ENCODE measurements at places on chromosomes 4 and X.
A peak's percentile ranks its signal among the peaks of the same experiment; 100 is the strongest.

- DNase-seq = peak; percentile 61
These were observed 31.8 kb downstream of the PRRG1 start for GRCh38 chrX:37380924-37381323.

GRCh38 chr4:109276482-109277095 lies 25.9 kb downstream of the COL25A1 start:
- DNase-seq = no peak

DNA sequence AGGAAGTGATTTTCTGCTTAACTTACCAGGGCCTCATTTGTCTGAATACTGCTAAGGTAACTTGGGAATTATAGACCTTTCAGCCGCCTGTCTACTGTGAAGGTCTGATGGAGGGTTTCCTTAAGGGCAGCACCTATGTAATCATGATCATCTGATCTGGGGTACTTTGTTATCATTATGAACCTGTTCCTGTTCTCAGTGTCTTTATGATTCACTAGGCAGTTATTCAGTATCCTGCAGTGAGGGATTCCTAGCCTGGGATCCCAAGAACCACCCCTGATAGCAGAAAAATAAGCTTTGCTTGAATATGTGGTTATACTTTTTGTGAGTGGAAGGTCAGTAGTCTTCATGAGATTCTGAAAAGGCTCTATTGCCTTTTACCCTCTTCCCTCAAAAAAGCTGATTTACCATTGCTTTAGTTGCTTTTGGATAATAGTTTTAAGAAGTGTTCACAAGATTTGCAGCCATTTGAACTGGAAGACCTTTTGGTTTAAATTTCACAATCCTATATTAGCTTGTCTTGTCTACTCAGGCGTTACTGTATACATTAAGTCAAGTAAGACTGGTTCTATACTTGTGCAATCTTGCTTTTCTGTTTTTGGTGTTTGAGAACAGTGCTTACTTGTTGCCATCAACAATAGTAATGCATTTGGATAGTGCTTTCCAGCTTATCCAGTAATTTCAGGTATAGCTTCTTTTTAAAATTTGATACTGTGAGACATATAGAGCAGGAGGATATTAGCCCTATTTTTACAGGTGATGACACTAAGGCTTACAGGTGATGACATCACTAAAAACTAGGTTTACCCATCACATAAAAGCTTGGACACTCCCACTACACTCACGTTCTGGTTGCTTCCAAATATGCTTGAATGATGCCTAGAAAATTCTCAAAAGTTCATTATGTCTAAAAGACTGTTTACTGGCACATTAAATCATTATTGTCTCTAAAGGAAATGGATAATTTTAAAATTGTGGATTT lies 60.0 kb downstream of the FHIP1A start:
- DNase-seq = peak; percentile 82

- DNase-seq = peak; percentile 10
These were observed 490.4 kb upstream of the ZFP42 start for GRCh38 chr4:187504974-187505797.

DNA sequence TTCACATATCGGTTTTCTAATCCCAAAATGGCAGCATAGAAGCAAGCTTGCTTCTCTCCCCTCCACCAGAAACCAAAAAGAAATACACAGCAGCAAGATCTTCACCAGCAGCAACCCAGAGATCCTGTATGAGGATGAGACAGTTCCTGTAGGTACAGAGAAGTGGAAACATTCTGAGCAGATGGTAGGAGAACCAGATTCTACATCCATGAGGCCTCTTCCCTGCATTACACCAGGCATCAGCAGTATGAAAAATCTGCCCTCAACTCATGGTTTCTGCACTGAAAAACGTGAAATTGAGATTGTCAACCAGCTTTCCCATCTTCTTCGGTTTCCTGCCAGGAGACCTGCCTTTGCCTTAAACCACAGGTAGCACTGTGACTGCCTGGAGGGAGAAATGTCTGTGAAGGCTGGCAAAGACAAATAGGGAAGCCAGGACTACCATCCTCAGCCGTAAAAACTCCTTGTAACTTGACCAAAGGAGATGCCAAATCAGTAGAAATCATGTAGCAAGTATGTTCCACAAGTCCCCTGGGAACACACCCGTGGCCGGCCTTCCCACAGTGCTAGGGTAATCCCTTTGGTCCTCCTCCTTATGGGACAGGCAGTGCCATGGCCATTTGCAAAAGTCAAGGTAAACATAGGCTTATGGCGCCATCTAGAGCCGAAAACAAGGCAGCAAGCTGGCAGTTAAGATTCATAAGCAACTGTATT lies 24.0 kb upstream of the MTHFD2L start:
- peak; percentile 86 for DNase-seq

DNA sequence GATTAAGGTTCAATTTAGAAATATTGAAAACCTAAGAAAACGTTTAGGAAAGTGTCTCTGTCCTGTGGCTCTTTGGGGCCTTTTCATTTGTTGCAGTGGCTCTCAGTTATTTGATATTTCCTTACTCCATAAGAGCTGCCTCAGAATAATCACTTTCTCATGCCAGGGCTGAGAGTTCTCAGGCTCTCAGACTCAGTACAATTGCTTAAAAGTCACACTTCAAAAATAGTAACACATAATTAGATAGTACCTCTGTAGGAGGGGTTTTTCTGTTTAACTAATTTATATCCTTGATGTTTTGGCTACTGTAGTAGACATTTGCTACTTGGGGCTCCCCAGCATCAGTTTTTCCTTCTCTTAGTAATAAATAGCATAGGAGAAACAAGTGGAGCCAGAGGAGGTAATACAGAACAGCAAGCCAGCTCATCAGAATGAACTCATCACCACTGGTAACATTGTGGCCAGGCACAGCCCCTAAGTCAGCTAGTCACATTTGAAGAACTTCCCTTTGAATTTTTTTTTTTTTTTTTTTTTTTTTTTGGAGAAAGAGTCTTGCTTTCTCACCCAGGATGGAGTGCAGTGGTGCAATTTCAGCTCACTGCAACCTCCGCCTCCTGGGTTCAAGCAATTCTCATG lies 8.0 kb upstream of the HNRNPD start:
- DNase-seq = no peak

DNA sequence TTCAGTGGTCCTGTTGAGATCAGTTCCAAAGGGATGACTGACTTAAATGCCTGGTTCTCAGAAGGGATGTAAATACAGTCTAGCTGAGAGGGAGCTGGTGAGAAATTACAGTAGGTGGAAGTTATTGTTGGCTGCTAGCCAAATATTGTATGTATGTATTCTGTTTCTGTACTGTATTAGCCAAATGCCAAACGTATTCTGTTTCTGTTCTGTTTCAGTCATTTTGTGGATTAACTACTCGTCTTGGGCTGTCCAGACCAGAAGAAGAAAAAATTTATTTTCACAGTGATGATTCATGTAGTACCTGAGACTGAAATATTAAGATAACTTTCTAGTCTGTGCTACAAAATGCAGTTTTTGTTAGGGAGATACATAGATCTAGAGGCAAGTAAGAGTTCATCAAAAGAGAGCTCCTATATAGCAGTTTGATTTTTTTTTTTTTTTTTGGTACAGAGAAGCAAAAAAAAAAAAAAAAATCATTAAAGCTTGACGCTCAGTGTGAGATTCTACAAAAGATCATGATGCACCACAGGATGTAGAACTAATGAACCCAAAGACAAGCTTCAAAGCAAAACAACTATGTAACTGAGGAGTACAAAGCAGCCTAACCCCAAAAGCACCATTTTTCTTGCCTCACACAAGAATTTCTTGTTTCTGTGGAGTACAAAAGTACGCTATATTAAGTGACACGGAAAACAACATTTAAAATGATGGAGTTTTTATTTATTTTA lies 54.8 kb downstream of the CASP6 start:
- peak; percentile 27 for DNase-seq

DNA sequence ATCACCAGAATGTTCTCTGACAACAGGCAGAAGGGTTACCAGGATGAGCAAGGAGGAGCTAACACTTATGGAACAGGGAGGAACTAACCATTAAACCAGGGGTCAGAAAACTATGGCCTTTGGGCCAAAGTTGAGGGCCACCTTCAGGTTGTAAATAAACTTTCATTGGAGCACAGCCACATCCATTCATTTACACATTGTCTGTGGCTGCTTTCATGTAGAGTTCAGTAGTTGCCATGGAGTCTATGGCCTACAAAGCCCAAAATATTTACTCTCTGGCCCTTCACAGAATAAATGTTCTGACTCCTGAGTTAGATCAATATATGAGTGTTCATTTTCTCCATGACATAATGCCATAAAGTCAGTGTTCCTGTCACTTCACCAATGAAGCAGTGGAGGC lies 13.2 kb upstream of the HCCS start:
- DNase-seq = no peak

DNA sequence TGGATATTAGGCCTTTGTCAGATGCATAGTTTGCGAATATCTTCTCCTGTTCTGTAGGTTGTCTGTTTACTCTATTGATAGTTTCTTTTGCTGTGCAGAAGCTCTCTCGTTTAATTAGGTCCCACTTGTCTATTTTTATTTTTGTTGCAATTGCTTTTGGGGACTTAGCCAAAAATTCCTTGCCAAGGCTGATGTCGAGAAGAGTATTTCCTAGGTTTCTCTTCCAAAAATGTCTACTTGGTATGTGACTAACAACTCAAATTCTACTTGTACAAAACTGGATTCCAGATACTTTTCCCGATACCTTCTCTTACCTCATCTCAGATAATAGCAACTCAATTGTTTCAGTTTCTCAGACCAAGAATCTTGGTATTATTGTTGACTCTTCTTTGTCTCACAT lies 142.4 kb upstream of the GLRA2 start:
- DNase-seq = no peak

- no peak for DNase-seq
These were observed 115.9 kb downstream of the CPZ start for GRCh38 chr4:8708401-8709021.

DNA sequence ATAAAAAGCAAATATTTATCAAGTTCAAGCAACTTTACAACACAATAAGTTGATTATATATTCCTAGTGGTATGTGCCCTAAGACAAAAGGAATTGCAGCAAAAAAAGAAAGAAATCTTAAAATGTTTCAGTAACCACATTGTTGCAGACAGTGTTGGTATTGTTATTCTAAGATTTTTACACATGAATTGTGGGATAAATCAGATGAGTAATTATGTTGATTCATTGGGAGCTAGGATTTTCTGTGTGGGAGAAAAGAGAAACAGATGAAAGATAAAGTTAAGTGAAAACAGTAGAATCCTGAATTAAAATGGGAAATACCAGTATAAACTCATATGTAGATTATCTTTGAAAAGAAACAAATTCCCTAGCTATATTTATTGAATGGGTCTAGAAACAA lies 362.4 kb downstream of the PPP3CA start:
- DNase-seq = peak; percentile 19

DNA sequence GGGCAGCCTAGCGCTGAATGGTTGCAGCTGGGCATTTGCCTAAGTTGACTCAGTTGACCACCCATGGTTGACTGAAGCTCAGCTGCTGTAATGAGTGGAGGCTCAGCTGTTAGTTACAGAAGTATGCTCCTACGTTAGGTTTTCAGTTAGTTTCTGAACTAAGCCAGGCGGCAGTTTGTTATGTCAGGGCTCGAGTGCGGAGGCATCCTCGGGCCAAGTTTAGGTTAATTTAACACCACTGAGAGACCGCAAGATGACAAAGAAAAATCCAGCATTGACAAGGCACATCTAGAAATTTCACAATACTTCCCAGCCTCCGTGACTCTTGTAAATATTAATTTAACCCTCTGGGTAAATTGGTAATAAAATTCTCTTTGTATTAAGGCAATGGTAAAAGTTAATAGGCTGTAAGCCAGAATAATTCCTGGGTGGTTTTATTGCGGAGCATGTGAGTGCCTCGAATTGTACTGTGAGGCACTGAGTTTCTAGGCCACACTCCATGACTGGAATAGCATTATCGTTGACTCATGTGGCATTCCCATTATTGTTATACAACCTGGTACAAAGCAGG lies 33.1 kb upstream of the CDKN2AIP start:
- DNase-seq = peak; percentile 71

- DNase-seq = peak; percentile 48
These were observed 512 bp downstream of the NOP14 start for GRCh38 chr4:2962614-2963174.

DNA sequence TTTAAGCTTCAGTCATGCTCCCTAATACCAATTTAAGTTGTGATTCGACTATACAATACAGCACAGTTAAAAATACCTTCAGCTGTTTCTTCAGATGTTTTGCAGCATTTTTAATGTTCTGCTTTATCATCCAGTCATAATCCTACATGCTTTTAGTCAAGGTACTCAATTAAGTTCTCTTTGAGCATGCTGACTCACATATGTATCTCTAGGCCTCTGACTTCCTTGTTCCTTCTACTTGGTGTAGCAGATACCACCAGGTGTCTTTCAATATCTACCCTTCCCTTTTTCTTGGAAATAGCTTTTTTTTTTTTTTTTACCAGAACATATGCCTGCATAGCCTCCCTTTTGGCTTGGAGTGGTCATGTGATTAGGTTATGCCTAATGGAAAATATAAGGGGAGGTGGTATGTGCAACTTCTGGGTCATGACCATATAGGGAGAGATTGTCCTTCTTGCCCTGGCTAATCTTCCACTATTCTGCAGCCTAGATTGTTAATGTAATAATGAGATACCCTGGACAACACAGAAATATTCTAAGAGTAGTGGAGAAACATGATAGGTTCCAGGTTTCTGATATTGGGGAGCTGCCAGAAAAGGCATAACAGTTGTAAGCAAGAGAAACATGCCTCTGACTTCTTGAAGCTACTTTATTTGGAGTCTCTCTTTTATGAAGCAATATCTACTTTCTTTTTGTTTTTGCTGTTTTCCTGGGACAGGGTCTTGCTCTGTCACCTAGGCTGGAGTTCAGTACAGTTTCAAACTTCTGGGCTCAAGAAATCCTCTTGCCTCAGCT lies 737.2 kb upstream of the SLIT2 start:
- DNase-seq = peak; percentile 33

- DNase-seq = peak; percentile 16
These were observed 170.5 kb downstream of the SLC39A8 start for GRCh38 chr4:102174719-102175189.

DNA sequence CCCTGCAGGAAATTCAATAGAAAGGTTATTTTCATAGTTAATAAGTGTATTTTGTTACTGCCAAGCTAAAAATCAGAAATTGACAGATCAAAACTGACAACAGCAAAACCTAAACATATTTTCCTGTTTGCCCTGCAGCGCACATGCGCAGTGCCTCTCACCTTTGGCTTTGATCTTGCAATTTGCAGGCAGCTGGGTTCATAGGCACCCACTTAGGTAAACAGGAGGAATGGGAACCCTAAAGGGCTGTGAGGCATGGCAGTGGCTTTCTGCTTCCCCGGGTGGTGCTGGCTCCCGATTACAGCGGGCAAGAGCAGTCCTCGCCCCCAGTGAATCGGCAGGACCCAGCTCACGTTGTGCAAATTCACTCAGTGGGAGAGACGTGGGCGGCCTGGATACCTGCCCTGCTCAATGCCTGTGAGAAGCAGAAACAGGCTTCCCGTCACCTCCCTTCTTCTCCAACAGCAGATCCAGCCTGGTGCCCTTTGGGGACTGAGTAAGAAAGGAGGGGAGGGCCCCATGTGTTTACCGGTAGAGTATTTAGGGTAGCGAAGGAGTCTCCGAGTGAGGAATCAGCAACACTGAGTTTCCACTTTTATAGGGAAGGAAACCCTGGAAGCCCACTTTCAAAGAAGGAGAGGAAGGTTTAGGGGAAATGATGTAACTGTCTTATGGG lies 25.7 kb downstream of the CCKAR start:
- no peak for DNase-seq
